ENCODE measurements at places on chromosomes 2 and 18.

DNA sequence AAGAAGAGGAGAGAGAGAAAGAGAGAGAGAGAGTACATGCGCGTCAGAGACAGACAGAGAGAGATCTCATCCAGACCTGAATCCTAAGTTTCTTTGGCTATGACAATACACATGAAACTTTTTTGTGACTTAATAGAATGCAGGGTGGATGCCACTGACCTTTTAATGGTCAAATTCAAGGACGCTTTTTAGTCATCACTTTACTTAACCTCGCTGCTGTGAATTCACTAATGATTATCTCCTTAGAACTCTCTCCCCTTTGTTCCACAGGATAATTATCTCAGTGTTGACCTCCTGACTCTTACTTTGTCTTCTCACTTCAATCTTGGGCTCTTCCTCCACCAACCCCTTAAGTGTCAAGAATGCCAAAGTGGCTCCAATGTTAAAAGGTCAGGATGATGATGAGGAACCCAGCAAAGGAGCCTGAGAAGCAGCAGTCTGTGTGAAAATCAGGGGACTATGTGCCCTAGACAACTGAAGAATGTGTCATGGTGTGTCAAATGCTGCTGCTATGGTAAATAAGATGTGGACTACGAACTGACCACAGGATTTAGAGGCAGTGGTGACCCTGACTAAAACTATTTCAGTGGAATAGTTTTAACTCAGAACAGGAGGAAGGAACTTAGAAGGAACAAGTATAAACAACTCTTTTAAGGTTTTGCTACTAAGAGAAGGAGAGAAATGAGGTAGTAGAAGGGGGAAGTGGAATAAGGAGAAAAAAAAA is 382.1 kb downstream of the ZEB2 start:
- peak; percentile 78 for DNase-seq

DNA sequence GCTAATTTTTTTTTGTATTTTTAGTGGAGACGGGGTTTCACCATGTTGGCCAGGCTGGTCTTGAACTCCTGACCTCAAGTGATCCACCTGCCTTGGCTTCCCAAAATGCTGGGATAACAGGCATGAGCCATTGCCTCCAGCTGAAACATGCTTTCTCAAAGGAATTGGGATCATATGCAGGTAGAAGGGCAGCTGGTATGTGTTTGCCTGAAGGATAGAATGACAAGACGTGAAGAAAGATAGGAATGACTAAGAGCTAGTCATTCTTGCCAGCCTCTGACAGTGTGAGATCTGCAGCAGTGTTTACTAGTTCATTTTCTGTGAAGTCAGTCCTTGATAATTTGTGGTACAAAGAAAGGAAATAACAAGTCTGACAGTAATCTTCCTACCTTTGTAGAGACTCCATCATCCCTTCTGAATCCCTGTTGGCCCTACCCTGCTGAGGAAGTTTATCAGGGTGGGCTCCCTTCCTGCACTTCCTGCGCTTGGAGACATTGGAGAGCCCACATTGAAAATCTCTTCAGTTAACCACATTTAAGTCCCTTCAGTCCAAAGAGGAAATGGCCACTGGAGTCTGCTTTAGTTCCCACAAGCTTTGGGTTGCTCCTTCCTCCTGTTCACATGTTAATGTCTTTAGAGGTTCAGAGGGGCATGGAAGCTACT is 14.7 kb downstream of the CFLAR start:
- peak; percentile 89 for DNase-seq

- DNase-seq: no peak
These were observed 42.6 kb downstream of the NFATC1 start for GRCh38 chr18:79438089-79438897.

DNA sequence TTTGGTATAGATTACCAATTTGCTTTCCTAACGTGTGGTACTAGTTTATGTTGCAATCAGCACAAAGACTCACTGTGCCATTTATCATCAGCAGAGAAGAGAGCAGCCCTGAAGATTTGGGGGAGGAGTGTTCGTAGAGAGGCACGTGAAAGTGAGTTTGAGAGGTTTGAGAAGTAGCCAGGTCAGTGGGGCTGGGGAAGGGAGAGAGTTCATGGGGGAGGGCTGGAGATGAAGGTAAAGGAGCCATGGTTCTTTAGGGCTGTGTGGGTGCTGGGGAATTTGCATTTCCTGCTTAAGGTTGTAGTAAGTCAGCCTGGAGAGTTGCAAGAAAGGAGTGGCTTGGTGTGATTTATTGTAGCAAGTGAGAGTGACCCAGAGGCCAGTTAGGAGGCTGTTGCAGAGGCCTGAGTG is 172.1 kb downstream of the NEDD4L start:
- peak; percentile 33 for DNase-seq

GRCh38 chr18:32442575-32442974 is 28.1 kb downstream of the GAREM1 start:
- no peak for DNase-seq

GRCh38 chr2:44295633-44296359 is 20.5 kb downstream of the SLC3A1 start:
- no peak for DNase-seq

GRCh38 chr2:169712791-169713227 is 18.5 kb downstream of the PHOSPHO2 start:
- no peak for DNase-seq

GRCh38 chr2:2663401-2664036 is 332.4 kb upstream of the MYT1L start:
- peak; percentile 51 for DNase-seq

- DNase-seq: no peak
These were observed 41.7 kb downstream of the ABCG8 start for GRCh38 chr2:43880471-43880870.

- no peak for DNase-seq
These were observed 23.3 kb downstream of the GRB14 start for GRCh38 chr2:164597983-164598382.

GRCh38 chr18:76379226-76380126 is 115.6 kb downstream of the ZNF516 start:
- no peak for DNase-seq

DNA sequence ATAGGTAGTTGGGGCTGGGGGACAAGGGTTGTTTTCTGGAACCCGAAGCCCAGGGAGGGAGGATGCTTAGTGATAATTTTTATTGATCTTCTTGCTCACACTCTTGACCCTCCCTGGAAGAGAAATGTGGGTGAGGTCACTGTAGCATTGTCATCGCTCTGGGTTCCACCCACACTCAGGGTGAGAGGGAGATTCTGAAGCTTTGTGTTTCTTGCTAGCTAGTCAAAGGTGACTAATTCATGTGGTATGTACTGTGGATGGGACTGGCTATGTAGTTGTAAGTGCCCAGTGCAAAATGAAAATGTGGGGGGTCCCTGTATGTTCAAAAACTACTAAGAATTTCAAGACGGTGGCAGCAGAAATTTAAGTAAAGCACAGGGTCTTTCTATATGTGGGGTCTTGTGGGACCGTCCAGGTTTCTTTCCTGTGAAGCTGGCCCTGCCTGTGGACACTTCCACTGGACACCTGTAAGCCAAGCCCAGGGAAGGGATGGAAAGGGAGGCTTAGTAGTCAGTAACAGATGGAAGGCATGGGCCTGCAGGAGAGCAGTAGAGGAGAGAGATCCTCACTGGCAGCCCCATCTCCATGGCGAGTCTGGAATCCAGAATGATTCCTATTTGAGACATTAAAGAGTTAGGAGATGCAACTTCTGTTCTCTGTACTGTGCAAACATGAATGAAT is 35.0 kb downstream of the TSN start:
- DNase-seq: peak; percentile 89

DNA sequence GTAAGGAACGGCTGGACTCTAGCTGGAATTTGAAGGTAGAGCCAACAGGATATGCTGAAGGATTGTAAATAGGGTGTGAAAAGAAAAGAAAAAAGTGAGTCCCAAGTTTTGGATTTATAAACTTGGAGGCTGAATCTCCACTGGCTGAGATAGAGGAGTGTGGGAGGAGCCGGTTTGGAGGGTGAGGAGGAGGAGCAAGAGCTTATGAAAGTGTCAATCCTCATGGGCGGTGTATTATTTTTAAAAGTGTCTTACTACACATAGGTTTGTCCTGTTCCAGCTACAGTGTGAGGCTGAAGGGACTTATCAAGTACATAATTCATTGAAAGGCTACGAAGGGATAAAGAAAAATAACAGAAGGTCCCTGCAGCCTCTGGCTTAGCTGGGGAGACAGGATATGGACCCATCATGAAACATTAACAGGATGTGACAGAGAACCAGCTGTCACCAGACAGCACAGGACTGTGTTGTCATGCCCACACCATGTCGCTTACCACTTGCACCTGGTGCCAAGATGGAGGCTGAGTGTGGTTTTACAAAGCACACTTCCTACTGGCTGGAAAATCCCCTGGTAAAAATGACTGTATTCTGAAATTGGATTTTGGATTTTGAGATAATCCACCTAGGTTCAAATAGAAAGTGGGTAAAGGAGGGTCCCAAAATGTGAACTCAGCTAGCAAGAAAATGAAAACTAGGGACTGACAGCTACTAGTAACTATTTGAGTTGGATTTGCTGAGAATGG is 2.5 kb upstream of the MREG start:
- no peak for DNase-seq

GRCh38 chr2:105926960-105927678 is 182.4 kb downstream of the NCK2 start:
- no peak for DNase-seq

- DNase-seq: no peak
These were observed 47.4 kb downstream of the RPRM start for GRCh38 chr2:153431114-153431513.

- DNase-seq: peak; percentile 85
These were observed 95.9 kb upstream of the RMDN2 start for GRCh38 chr2:37829202-37829601.

DNA sequence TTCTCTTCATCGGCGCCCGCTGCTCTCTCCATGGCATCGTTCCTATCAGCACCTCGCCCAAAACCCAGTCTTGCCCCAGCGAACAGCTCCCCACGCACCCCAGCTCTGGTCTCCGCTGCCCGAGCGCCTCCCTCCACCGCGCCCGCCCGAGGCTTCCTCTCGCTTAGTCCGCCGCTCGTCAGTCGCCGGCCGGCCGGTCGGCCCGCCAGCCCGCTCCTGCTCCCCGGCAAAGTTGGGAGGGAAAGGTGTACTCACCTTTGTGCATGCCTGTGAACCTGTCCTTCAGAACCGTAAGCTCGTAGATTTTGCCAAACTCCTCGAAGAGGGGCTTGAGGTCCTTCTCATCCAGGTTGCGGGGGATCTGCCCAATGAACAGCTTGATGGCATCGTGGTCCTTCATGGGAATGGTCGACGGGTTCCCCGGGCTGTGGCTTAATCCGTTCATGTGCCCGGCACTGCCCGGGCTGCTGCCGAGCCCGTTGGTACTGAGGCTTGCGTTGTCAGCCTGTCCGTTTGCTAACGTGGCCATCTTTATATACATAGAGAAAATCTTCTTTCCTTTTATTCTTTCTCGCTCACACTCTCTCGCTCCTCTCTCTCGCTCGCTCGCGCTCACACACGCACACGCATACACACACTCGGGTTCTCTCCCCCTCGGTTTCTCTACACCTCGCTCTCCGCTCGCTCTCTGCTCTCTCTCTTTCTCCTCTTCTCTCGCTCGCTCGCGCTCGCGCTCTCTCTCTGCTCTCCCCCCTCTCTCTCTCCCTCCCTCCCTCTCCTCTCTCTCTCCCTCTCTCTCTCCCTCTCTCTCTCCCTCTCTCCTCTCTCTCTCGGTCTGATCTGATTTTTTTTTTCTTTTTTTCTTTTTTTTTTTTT is at the start of gene CELF4:
TSS of gene CELF4 (minus strand) at position 698 of the 876 bp plus-strand sequence.
- no peak for DNase-seq

- DNase-seq: peak; percentile 71
These were observed 105.8 kb upstream of the SPOPL start for GRCh38 chr2:138395565-138396306.

- DNase-seq: no peak
These were observed 21.2 kb upstream of the ACVR1 start for GRCh38 chr2:157897106-157897971.

DNA sequence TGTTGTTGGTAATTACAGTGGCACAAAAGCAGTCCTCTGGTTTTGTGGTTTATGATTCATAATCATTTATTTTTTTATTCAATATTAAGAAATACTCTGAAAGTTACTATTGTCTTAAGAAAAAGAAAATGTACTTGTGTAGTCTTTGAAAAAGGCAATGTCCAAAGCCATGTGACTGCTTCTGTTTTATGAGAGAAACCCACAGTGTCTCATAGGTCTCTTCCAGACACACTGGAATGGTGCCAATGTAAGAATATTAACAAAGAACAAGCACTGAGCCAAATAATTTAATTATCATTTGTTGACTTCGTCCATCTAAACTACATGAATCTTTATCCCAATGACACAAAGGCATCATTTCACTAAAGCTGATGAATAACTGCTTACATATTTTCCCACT is 62.5 kb downstream of the RPRM start:
- DNase-seq: no peak

GRCh38 chr2:146597291-146597690 is 1247.5 kb upstream of the ACVR2A start:
- DNase-seq: no peak

- DNase-seq: no peak
These were observed 383.2 kb downstream of the SOCS6 start for GRCh38 chr18:70671889-70672565.

DNA sequence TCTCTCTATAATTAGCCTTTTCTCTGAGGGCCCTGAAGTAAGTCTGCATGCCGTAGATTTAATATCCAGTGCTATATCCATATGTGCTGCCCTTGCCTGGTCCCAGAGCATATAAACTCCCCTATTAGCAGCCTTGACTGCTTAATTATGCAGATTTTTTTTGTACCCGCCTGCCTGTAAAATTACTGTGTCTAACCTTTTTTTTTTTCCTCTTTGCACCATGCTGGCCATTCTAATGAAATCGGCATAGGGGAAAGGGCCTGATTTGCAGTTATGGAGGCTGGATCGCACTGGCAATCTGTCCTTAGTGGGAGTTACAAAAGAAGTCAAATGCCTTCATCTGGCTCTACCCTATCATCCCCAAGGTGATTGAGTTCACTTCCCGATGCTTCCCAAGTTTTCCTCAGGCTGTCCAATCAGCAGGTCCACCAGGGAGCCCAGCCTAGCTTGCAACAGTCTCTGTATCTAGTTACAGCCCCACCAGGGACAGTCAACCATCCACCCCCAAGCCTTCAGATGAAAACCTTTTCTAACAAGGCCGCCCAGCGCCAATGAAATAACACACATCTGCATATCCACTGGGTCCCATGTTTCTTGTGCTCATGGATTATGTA is 239.0 kb downstream of the ZNF521 start:
- DNase-seq: no peak

- no peak for DNase-seq
These were observed 206.6 kb upstream of the RBMS1 start for GRCh38 chr2:160700021-160700814.

DNA sequence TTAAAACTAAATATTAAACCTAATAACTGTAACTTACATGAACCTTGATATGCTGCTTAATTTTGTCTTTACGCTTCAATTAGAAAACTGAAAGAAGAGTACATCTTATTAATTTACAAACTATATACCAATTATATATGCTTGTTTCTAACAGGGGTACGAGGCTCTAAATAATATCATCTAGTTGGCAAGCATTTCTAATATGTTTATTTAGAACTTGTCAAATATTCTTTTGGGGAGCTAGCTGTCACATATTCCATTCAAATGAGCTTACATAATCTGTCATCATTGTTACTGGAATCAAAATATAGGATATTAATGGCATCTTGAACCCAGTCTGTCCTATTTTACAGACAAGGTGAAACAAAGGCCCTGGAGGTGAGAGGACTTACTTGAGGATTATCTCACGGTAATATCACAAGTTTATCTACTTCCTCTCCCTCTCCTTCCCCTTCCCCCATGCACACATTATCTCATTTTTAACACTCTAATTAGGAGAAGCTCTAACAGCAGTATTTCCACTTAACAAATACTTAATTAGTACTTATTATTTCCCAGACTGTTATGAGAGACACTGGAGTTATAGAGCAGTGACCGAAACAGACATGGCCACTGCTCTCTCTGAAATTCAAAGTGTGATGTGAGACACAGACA is 3.5 kb downstream of the PRKD3 start:
- DNase-seq: no peak

Measured in RCC 7860 (cell line).